ENCODE measurements at places on chromosomes 16 and 17. TPM values are rescaled to one million over a fixed set of nuclear protein-coding genes. Genes with fewer than 3 reads are reported as not detected.

- H3K27me3 ChIP-seq = no peaks in the 10 kb centered on the region
- H3K27ac ChIP-seq = no peak overlapping the region
- no peak overlapping the region for H3K4me3 ChIP-seq
- DNase-seq = no peak
- no peaks in the 10 kb centered on the region for H3K36me3 ChIP-seq
These were observed 105.5 kb downstream of the TNFRSF13B start for GRCh38 chr17:16866436-16866835.

DNA sequence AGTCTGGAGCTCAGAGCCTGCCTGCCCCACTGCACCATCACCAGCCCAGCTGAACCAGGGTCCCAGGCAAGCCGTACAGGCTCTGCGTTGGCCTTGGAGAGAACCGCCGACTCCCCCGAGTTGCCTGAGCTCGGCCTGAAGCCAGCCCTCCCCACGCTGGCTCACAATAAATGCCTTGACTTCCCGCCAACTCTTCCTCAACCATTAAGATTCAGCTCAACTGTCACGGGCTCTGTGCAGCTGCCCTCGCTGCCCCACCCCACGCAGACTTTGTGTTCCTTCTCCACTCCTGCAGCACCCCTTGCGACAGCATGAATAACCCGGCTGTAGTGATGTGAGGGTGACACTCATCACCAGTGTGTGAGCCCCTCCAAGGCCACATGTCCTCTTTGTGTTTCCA is 4.8 kb upstream of the QPRT start:
- no peak overlapping the region for H3K4me3 ChIP-seq
- peaks cover 17% of the 10 kb centered on the region for H3K4me1 ChIP-seq

The NGFR gene
- 14.7 TPM for total RNA-seq

The CHST4 gene
- total RNA-seq = not detected

The DRC7 gene
- total RNA-seq = 0.47 TPM
